ENCODE measurements at places on chromosomes 5 and 9. TPM values are rescaled to one million over a fixed set of nuclear protein-coding genes. Genes with fewer than 3 reads are reported as not detected.

Gene RASEF
- 0.28 TPM for total RNA-seq

Gene DMRT2
- total RNA-seq: 1.7 TPM

Gene MACIR
- total RNA-seq: 8.0 TPM

Gene OMD
- not detected for total RNA-seq

Gene SLC23A1
- total RNA-seq: not detected

Gene ST8SIA4
- total RNA-seq: 20.9 TPM

Gene ORM1
- total RNA-seq: not detected

Data from smooth muscle cell of the umbilical artery (primary cell).